ENCODE measurements at places on chromosomes 4 and X.
A peak's percentile ranks its signal among the peaks of the same experiment; 100 is the strongest.

- peak; percentile 67 for DNase-seq
These were observed 4.5 kb upstream of the PLCXD1 start for GRCh38 chrX:276581-277201.

- DNase-seq = no peak
These were observed 33.3 kb upstream of the ZNF280C start for GRCh38 chrX:130301977-130302376.

- DNase-seq = no peak
These were observed 92.0 kb upstream of the KLHL4 start for GRCh38 chrX:87425618-87426017.

- peak; percentile 92 for DNase-seq
These were observed 139.0 kb downstream of the ATP10D start for GRCh38 chr4:47624031-47624441.

DNA sequence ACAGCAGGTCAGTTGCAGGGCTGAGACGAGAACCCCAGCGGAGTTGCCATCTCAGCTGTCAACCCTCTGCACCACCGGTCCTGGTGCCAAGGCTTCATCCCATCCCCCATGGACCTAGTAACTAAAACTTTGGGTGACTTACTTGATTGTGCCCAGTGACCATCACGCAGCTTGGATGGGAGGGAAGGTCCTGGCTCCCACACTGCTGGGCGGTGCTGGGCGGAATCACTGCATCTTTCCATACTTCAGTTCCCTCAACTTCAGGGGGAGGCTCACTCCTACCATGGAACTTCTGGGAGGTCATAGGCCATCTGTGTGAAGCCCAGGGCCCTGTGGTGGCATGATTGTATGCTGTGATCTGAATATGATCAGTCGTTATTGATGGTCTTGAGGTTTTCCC lies 26.2 kb upstream of the JAKMIP1 start:
- no peak for DNase-seq

GRCh38 chr4:742742-743311 lies 37.2 kb downstream of the PCGF3 start:
- DNase-seq = peak; percentile 53

DNA sequence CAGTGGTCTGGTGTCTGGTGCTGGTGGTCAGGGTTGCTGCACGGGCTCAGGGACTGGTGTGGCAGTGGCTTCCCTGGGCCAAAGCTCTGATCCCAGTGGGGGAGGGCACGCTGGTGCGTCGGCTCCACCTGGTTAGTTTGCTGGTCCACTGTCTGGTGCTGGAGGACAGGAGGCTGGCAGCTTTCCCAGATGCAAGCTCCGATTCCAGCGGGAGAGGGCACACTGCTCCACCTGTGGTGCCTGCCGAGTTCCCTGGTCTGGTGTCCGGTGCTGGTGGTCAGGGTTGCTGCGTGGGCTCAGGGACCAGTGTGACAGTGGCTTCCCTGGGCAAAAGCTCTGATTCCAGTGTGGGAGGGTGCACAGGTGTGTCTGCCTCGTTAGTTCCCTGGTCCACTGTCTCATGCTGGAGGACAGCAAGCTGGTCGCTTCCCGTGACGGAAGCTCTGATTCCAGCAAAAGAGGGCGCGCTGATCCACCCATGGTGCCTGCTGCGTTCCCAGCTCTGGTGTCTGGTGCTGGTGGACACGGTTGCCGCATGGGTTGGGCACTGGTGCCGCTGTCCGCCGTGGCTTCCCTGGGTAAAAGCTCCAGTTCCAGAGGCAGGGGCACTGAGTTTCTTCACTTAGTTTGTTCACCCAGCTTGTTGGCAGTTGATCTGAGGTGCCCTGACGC lies 5.8 kb downstream of the VMA21 start:
- DNase-seq = no peak

GRCh38 chrX:129600981-129601424 lies 53.8 kb downstream of the APLN start:
- DNase-seq = no peak

DNA sequence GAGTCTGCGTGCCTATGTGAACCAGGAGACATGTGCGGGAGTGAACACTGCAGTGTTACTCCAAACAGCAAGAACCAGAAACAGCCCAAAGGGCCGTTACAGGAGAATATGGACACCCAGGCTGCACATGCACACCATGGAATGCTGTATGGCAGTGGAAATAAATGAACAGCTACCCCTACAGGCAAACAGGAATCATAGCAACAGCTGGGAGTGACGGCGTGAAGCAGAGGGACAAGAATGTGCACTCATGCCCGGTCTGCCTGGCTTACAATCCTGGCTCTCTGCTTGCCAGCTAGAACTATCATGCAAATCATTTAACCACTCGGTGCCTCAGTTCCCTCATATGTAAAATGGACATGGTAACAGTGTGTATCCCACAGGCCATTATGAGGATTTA lies 16.6 kb downstream of the GPKOW start:
- DNase-seq = peak; percentile 35

- DNase-seq = no peak
These were observed 665 bp downstream of the RBM41 start for GRCh38 chrX:107117993-107118321.

DNA sequence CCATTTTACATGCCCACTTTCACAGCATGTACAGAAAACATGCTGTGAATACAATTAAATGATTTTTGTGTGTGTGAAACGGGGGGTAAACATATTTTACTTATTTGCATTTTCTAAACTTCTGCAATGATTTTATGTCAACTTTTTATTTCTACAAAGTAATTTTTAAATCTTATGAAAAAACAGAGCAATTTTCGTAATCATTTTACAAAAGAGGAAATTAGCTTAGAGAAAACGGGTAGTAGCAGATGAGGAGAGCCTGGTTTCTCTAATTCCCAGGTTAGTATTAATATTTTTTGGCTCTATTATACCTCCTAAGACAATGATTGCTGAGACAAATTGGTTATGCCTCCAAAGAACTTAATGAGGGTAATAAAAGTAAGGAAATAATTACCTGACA lies 3.2 kb downstream of the TKTL2 start:
- DNase-seq = no peak

DNA sequence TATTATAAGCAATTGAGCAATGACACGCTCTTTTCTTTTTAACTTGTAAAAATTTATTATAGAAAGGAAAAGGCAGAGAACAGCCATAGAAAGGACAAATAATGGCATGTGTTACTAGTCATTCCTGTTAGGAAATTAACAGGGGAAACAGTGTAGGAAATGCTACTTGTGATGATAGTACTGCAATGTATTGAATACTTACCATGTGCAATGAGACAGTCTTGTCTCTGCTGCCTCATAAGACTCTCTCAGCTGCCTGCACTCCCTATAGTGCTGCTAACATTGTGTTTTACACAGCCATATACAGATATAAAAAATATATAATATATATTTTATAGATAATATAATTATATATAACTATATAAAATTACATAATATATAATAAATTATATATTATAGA lies 62.3 kb upstream of the SHOX start:
- DNase-seq = no peak

Measured in fibroblast of skin of back (primary cell).